ENCODE measurements at places on chromosomes 4 and X.

DNA sequence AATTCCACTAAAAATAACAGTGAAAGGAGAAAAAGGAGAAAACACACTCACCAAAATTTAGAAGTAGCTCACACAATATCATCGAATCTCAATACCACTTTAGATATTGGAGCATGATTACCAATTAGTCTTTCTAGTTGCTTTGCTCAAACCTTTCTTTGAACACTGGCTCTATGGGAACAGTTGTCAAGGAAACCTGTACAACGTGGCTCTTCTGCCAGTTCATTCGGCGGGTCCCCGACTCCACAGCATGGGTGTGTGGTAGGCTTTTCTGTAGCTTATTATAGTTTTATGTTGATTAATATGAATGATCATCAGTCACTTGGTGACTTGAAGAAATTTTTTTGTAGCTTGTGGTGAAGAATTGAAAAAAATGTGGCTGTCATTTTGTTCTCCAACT is 50.2 kb upstream of the TMEM150C start:
- no peak for DNase-seq

- DNase-seq = no peak
These were observed 182.8 kb upstream of the GRID2 start for GRCh38 chr4:92120810-92121498.

DNA sequence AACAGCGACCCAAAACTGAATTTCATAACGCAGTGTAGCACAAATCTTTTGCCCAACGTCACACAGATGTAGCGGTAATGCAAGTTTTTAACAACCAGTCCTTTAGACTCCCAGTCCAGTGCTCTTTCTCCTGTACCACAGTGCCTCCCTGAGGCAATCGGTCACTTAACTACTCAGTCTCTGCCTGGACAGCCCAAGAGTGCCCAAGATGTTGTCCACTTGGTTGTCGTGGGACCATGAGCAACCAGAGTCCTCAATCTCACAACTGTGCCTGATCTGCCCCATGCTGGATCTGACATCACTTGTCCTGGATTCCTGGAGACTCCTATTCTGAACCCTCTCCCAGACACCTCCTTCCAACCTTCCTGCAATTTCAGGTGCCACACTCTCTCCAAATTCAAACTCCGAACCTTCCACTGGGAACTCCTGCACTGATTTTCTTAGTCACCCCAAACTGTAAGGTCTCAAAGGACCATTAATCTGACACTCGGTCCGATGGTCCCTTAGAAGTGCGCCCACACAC is 702 bp downstream of the MMGT1 start:
- DNase-seq = no peak

DNA sequence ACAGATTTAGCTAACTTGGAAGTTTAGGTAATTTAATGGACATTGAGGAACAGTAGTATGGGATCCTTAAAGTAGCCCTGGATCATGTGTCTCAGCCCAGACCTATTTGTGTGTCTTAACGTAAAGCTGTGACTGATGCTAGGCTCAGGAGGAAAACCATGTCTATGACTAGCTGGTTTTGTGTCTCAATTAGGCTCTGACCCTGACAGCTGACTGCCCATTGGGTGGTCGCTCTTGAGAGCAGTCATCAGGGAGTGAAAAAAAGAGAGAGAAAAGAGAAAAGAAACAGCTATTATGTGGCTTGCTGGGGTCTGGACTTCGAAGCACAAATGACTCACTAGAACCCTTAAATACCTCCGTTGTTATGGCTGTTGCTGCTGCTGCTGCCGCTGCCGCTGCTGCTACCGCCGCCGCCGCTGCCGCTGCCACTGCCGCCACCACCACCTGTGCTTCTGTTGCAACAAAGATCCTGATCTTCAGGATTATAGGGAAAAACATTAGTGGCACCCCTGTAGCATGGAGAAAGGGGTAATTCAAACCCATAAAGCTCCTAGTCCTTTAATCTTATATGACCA is 70.7 kb downstream of the GSPT2 start:
- no peak for DNase-seq

DNA sequence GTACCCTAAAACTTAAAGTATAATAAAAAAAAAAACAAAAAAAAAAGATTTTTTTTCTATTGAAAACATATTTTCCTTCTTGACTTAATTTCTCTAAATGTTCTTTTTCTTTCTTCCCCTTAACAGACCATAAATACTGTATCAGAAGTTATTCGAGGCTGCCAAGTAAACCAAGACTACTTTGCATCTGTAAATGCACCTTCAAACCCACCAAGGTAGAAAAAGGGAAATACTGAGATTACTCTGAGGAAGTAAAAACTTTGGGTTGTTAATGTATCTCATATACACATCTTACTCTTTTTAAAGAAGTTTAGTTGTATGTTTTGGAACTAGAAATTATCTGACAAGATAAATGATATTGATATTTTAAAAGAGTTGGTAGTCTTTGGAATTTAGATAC is 65.6 kb downstream of the USO1 start:
- DNase-seq = no peak

All from activated CD4-positive, alpha-beta T cell treated with anti-CD3 and anti-CD28 coated beads, Interleukin-10, Interleukin-2, amounts not matched to agents 100 ng/mL and 50 ng/mL, durations not matched to agents 16 hours and 8 hours (primary cell).